Activated CD4-positive, alpha-beta T cell treated with anti-CD3 and anti-CD28 coated beads, Interleukin-2, amount 10 ng/mL, durations not matched to agents 7 days and 5 days (primary cell): ENCODE measurements at places on chromosomes 1 and 21. TPM values are rescaled to one million over a fixed set of nuclear protein-coding genes. Genes with fewer than 3 reads are reported as not detected.

Gene C1orf52
- 26.4 TPM for total RNA-seq

Gene IGFN1
- not detected for total RNA-seq

Gene ATP6V1G3
- total RNA-seq: not detected

Gene MTMR11
- 2.1 TPM for total RNA-seq

Gene ICOSLG
- total RNA-seq: 5.5 TPM

Gene NUDT4B
- 0.52 TPM for total RNA-seq

Gene UTS2
- total RNA-seq: 0.17 TPM

Gene SPATA1
- total RNA-seq: 1.7 TPM

Gene SLC35F3
- total RNA-seq: 6.5 TPM

Gene CYP4X1
- total RNA-seq: not detected

Gene FMO2
- not detected for total RNA-seq

Gene GPA33
- total RNA-seq: 2.3 TPM

Gene FNDC7
- total RNA-seq: not detected

Gene SERINC2
- total RNA-seq: not detected

Gene RNF11
- total RNA-seq: 25.9 TPM

Gene SDHB
- 82.8 TPM for total RNA-seq

Gene KIAA0040
- 64.1 TPM for total RNA-seq
